ENCODE measurements at places on chromosomes 13 and 19.

DNA sequence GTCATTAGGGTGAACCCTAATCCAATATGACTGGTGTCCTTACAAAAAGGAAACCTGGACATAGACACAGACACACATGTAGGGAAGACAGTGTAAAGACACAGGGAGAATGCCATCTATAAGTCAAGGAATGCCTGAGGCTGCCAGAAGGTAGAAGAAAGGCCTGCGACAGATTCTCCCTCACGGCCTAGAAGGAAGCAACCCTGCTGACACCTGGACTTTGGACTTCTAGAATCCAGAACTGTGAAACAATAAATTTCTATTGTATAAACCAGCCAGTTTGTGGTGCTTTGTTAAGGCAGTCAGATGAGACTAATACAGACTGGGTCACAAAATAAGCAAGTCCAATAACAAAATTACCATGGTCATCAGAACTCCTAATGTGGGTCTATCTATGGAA is 120.4 kb downstream of the ENOX1 start:
- no peaks in the 10 kb centered on the region for H3K4me1 ChIP-seq
- no peaks in the 10 kb centered on the region for H3K27me3 ChIP-seq
- DNase-seq = no peak

DNA sequence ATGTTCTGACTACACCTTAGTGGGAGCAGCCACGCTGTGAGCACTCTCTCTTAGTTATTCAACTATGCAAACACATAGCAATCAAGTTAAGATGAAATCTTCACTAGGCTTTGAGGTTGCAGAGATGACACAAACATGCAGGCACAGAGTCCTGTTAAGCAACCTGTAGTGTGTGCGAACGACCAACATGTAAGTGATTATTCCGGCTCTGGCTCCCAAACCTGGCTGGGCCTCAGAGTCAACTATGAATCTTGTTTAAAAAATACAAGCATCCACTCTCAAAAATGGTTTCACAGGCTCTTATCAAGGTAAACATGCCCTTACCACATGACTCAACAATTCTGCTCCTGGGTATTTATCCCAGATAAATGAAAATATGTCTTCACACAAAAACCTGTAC is 91.4 kb downstream of the IRS2 start:
- DNase-seq = no peak
- no peaks in the 10 kb centered on the region for H3K27me3 ChIP-seq
- no peaks in the 10 kb centered on the region for H3K4me1 ChIP-seq
- no peak overlapping the region for H3K27ac ChIP-seq

GRCh38 chr19:19628501-19629134 is 598 bp upstream of the LPAR2 start:
- no peak for DNase-seq
- H3K4me3 ChIP-seq = peak overlapping the region; percentile 57
- H3K27ac ChIP-seq = no peak overlapping the region
- 0 out of 2 replicates have a peak, but pooled peaks cover 5% of the 10 kb centered on the region for H3K4me1 ChIP-seq

DNA sequence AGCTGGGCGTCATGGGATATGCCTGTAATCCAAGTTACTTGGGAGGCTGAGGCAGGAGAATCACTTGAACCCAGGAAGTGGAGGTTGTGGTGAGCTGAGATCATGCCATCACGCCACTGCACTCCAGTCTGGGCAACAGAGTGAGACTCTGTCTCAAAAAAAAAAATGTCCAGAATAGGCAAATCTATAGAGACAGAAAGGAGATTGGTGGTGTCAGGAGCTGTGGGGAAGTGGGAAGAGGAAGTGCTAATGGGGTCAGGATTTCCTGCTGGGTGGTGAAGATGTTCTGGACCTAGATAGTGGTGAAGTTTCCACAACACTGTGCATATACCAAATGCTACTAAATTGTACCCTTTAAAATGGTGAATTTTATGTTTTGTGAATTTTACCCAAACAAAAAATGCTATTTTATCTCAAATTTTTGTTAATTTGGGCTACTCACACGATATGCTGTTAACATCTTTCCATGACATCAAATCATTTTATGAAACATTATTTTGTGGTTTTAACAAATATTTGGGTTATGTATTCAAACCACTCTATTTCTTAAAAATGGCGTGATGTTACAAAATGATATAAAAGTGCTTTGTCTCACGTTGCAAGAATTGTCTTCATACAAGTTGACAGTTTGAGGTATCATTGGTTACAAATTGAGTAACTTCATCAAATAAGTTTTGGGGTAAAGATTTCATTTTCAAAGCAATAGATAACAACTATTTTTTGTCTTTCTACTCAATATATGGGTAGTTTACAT is 7.4 kb upstream of the CYP4F3 start:
- DNase-seq = no peak
- H3K27ac ChIP-seq = no peak overlapping the region
- H3K36me3 ChIP-seq = no peaks in the 10 kb centered on the region
- no peaks in the 10 kb centered on the region for H3K4me1 ChIP-seq
- H3K27me3 ChIP-seq = no peaks in the 10 kb centered on the region

- H3K36me3 ChIP-seq = no peaks in the 10 kb centered on the region
- no peaks in the 10 kb centered on the region for H3K4me1 ChIP-seq
- H3K27ac ChIP-seq = no peak overlapping the region
- no peak for DNase-seq
- no peak overlapping the region for H3K4me3 ChIP-seq
- no peaks in the 10 kb centered on the region for H3K27me3 ChIP-seq
These were observed 29.1 kb upstream of the CSNK1A1L start for GRCh38 chr13:37134411-37135041.

DNA sequence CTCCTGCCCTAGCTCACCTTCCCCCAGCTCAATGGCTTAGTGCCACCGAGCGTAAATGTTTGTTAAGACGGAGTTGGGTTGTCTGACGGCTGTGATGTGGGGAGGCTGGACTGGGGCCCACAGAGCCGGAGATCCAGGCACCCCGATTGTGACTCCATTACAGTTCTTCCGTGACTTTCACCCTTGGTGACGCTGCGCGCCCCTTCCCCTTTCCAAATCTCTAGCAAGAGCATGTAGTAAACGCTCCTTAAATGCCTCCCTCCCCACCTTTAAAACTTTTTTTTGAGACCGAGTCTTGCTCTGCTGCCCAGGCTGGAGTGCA is 829 bp downstream of the REEP6 start:
- no peaks in the 10 kb centered on the region for H3K4me1 ChIP-seq
- H3K27ac ChIP-seq = no peak overlapping the region
- DNase-seq = no peak

DNA sequence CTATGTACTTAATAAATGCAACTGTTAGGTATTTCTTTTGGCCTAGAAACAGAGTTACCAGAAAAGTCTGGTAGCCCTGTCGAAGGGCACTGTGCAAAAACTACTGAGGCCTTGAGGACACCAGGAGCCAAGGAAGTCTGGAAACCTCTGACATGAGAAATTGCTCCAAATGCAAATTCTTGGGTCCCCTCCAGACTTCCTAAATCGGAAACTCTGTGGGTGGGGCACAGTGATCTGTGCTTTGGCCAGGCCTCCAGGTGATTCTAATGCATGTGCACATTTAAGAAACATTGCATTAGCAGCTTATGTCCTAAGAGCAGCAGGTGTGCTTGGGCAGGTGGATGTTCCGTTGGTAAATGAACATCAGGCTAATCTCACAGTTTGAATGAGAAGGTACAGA is 50.0 kb downstream of the STARD13 start:
- H3K36me3 ChIP-seq = no peaks in the 10 kb centered on the region
- H3K4me3 ChIP-seq = no peak overlapping the region
- H3K27me3 ChIP-seq = no peaks in the 10 kb centered on the region
- DNase-seq = no peak
- H3K27ac ChIP-seq = no peak overlapping the region

DNA sequence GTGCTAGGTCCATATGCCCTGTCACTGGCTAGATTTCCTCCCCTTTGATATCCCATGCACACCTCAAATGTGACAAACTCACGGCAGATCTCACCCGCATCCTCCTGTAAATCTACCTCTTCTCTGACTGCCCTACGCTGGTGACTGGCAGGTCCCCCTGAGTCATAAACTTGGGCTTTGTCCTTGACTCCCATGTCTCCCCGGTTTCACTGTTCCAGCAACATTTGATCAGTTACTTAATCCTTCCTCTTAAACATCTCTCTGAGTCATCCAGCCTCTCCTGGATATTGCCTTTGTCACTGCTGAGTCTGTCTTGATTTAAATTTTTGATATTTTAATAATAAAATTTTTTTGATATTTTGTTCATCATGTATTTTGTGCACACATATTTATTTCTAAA is 26.5 kb downstream of the FAM216B start:
- DNase-seq = no peak
- H3K36me3 ChIP-seq = no peaks in the 10 kb centered on the region
- no peak overlapping the region for H3K27ac ChIP-seq
- no peaks in the 10 kb centered on the region for H3K27me3 ChIP-seq
- peaks cover 12% of the 10 kb centered on the region for H3K4me1 ChIP-seq

- no peaks in the 10 kb centered on the region for H3K4me1 ChIP-seq
- DNase-seq = no peak
- no peaks in the 10 kb centered on the region for H3K27me3 ChIP-seq
- no peaks in the 10 kb centered on the region for H3K36me3 ChIP-seq
- no peak overlapping the region for H3K4me3 ChIP-seq
These were observed 125.3 kb upstream of the C1QTNF9B start for GRCh38 chr13:24022568-24022967.

DNA sequence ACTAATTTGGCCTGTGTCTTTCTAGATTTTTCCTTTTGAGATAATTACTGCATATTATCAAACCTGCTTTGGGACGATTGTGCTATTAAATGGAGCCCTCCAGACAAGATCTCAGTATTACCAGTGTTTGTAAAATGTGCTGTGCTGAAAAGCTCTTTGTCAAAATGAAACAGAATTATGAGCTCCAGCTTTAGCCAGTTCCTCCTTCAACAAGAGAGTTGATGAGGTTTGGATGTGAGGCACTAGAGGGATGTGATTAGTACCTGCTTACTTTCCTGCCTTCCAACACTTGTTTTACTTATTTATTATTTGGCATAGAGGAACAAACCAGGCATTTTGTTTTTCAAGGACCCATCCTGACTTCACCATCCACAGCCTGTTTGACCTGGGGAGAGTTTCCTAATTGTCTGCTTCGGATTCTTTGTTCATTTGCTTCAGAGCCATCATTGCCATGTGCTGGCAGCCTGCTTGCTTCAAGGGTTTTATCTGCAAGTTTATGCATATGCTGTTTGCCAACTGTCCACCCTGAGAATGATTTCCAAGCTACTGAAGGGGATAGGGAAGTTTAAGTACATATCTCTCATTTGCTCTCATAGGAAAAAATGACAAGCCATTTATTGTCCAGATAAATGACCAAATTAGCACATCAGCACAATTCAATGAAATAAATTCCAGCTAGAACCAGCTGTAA is 32.9 kb upstream of the CPB2 start:
- no peak for DNase-seq
- no peak overlapping the region for H3K27ac ChIP-seq
- peaks cover 24% of the 10 kb centered on the region for H3K36me3 ChIP-seq
- H3K4me1 ChIP-seq = no peaks in the 10 kb centered on the region

DNA sequence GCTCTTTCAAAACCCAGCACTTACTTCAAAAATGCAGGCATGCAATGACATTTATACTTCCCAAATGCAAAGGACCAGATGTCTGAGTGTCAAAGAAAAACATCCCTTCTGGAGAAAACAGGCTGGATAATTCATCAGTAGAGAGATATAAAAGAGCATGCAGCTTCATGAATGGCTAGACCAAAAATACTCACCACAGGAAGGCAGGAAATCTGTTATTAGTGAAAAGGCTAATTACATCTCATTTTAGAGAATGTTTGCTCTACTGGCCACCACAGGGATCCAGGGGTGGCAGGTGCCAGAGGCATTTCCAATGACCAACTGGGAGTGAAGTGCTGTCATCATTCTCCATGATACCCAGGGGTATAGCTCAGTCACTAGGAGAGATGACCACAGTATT is 106.5 kb downstream of the LHFPL6 start:
- no peak overlapping the region for H3K27ac ChIP-seq
- H3K4me3 ChIP-seq = no peak overlapping the region
- no peak for DNase-seq
- no peaks in the 10 kb centered on the region for H3K4me1 ChIP-seq

DNA sequence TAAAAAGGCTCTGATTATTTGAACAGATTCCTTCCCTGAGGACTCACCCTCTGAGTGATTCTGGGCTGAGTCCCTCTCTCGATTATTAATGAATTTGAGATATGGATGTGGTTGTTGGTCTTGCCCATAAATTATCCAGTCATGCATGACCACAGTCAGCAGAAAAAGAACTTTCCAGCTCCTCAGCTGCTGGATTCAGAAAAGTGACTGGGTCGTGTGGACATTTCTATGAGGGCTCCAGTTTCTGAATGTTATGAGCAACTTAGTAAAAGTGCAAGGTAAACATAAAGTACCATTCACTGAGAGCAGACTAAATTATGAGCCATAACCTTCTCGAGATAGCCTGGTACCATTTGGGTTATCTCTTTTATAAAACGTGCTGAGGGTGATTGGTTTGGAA is 100.1 kb upstream of the CLDN10 start:
- H3K4me1 ChIP-seq = peaks cover 14% of the 10 kb centered on the region
- H3K27ac ChIP-seq = no peak overlapping the region
- DNase-seq = no peak

- peak overlapping the region; percentile 55 for H3K27ac ChIP-seq
- H3K4me1 ChIP-seq = peaks cover 16% of the 10 kb centered on the region
- peak overlapping the region; percentile 99 for H3K4me3 ChIP-seq
- DNase-seq = no peak
- no peaks in the 10 kb centered on the region for H3K36me3 ChIP-seq
These were observed 2.3 kb downstream of the ERF start for GRCh38 chr19:42252365-42253244.

- H3K36me3 ChIP-seq = no peaks in the 10 kb centered on the region
- H3K27ac ChIP-seq = no peak overlapping the region
- H3K4me3 ChIP-seq = no peak overlapping the region
- H3K27me3 ChIP-seq = no peaks in the 10 kb centered on the region
These were observed 1445.7 kb downstream of the UQCRFS1 start for GRCh38 chr19:27767234-27767633.

DNA sequence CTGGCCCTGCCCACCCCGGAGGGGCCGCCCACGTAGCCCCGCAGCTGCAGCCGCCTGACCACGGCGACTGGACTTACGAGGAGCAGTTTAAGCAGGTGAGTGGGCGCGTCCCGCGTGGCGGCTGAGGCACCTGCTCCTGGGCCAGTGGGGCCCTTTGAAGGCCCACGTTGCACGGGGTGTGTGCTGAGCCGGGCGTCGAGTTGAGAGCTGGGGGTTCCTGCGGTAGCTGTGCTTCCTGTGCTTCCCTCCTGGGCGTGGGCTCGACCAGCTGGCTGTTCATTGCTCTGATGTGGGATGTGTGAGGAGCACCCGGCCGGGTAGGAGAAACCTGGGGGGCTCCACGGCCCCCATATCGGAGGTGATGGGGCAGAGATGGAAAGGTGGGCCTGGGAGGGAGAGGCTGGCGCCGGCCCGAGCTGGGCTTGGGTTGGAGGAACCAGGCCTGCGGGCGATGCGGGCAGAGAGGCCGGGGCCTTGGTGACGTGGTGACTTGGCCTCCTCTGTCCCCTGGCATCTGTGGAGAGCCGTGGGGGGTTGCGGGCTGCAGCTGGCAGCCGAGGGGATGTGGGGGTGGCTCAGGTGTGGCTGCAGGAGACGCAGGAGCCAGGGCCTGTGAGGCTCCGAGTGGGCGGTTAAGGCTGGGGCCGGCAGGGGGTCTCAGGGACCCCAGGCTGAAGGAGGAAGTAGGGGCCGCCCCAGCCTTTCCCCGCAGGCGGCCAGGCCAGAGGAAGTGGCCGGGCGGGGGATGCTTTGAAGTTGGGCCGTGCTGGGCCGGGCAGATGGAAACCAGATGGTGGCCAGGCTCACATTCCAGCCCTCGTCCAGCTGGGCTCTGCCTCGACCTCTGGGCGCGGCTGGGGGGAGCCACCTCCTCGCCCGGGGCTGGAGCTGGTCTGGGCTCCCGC is 7.1 kb downstream of the ARID3A start:
- H3K27me3 ChIP-seq = no peaks in the 10 kb centered on the region
- peak overlapping the region; percentile 65 for H3K4me3 ChIP-seq
- H3K27ac ChIP-seq = peak overlapping the region; percentile 47
- peaks cover 26% of the 10 kb centered on the region for H3K36me3 ChIP-seq
